ENCODE measurements at places on chromosomes 3 and 15.

DNA sequence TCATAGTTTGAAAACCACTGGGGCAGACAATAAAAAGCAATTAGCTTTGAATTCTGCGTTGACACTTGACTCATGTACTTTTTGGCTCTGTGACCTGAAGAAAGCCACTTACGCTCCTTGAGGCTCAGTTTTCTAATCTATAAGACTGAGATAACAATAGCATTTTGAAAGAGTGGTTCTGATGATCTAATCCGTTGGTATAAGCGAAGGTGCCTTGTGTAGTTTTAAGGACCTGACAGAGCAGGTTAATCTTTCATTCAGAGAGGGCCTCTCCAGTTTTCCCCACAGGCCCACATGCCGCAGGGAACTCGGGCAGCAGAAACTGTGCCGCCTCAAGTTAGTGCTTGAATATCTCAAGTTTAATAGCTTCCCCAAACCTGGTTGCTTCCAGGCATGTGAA is 306.0 kb upstream of the GBE1 start:
- DNase-seq: no peak

DNA sequence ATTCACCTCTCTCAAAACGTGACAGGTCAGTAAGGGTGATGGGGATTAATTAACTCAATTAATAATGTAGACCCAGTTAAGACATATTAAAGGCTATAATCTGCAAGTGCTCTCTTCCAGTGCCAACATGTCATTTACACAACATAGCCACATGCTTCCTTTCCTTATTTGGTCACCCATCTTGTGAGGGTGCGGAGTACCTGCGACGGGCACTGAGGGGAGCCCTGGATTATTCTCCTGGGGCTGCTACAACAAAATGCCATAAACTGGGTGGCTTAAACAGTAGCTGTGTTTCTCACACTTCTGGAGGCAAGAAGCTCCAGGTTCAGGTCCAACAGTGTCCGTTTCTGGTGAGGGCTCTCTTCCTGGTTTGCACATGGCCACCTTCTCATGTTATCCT is 157.4 kb upstream of the LRTM1 start:
- DNase-seq: no peak

DNA sequence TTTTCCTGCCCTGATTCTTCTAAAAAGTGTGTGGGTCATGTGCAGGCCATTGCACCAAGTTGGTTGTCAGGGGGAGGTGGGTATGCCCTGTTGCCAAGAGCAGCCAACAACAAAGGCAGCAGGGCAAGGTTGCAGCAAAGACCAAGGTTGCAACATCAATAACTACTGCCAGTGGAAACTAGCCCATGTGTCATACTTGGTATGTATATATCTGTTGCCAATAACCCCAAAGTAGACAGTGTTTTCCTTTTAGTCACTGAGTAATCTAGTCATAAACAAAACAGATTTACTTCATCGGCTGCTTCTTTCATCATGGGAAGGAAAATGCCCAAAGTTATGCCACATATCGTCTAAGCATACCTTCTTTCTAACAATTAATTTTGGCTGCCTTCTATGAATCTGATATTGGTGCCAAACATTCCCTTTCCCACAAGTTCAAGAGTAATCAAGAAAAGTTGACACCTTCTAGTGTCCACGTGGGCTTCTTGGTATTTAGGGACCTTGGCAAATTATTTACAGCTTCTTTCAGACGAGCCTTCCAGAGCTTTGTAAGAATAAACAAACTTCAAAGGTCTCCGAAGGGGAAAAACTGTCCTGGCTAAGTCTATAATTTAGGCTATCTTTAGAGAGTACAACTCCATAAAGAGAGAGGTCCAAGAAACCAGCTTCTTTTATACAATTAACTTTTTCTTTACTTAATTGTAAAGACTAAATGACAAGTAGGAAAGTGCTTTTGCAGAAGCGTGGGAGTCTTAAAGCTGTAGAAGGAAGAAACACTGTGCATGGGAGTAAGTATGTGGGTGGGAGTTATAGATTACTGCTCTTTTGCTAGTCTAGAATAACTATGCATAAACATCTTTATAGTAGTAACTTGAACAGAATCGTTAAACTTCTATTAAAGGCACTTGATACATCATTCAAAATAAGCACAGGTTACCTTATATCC is 10.0 kb upstream of the MBNL1 start:
- peak; percentile 92 for DNase-seq

DNA sequence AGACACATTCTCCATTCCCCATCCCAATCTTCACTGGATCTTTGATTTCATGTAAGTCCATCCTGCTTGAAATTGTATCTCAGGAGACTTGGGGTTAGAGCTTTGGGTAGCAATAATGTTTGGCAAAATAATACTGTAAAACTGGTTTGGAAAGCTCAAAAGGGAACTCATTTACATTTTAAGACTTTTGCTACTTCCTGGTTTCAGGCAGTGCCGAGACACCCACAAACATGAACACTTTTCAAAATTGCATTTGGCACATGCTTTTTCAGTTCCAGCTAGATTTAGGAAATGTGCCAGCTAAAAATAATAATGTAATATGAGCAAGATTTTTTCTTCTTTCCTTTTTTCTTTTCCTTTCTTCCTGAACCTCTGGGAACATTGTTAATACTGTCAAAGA is 145.7 kb upstream of the CBLB start:
- no peak for DNase-seq

DNA sequence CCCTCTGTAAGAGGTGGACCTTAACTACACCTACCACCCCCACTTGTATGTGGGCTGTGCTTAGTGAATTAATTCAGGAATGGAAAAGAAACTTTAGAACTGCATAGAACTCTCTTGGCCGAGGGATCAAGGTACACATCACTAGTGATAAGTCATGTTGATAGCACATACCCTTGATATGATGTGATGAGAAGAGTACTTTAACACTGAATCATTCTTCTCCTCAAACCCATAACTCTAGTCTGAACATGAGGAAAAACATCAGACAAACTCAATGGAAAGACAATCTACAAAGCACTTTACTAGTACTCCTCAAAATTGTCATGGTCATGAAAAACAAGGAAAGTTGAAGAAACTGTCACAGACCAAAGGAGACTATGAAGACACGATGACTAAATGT is 87.6 kb downstream of the P2RY1 start:
- no peak for DNase-seq

DNA sequence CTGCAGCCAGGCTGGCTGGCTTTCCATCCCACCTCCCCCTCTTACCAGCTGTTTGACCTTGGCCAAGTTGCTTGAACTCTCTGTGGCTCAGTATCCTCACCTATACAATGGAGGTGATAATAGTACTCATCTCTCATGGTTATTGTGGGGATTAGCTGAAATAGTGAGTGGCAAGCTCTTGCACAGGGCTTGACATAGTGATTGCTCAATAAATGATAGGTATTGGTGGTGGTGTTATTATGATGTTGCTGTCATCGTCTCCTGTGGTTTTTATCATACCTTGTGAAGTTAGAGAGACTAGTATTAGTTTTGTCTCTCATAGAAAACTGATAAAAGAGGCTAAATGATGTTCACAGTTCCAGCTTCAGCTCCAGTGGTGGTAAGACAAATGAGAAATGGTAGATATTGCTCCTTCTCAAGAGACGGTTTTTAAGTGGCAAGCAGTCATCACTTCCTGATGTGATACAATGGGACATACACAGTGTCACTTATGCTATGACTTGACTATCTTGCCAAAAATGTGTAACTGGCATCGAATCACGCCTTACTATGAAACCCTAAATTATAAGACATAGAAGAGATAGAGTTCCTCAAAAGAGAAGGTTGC is 12.1 kb upstream of the UBE2E1 start:
- no peak for DNase-seq

DNA sequence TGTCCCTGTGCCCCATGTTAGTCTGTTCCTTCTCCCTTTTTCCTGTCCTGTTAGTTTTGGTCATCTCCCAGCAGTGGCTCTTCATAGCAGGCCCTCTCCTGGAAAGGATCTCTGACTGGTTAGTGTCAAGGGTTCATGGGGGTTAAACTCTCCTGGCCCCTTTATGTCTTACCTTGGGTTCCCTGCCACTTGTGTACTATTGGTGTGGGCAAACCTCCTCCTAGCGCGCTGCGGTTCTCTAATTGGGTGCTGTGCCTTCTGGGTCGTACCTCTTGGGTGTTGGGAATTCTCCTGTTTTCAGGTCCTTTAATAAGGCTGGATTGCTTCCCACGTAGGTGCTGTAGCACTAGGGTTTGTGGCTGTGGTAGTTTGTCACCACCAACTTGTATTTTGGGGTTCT is 18.8 kb downstream of the GMPS start:
- DNase-seq: no peak

DNA sequence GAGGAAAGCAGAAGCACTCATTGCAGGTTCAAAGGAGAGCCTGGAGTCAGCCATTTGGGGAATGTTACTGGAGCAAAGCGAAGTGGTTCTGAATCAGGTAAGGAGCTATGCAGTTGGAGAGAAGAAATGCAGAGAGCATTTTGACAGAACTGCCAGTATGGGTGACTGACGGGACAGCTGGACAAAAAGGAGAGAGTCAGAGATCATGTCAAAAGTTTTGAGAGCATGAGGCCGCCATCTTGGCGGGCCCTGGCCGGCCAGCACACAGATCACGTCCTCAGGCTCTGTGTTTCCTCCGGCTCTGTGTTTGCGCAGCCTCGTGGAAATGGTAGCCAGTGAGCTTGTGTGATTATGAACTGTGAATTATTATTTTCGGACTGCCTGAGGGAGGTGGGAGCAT is 29.8 kb upstream of the UBE3A start:
- no peak for DNase-seq

- DNase-seq: peak; percentile 53
Measured at GRCh38 chr3:99317201-99317600, 321.2 kb upstream of the COL8A1 start.

DNA sequence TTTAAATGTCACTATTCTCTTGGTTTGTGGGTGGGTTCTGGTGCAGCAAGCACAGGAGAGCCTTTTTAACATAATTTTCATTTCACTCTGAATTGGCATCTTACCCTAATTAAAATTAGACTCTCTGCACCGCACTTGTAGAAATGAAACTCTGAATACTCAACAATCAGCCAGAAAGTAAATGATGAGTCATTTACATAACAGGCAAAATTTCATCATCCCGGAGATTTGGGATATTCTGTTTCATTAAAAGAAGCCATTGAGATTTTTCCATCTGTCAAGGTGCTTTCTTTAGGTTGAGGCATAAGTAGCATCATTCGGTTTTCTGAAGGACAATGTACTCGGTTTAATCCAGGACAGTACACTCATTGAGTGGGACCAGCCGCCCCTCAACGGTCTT is 111.0 kb downstream of the RFTN1 start:
- peak; percentile 59 for DNase-seq

GRCh38 chr15:101014921-101015841 is 96.0 kb downstream of the LRRK1 start:
- peak; percentile 63 for DNase-seq

GRCh38 chr3:46864061-46864881 is 1.0 kb upstream of the MYL3 start:
- DNase-seq: no peak

DNA sequence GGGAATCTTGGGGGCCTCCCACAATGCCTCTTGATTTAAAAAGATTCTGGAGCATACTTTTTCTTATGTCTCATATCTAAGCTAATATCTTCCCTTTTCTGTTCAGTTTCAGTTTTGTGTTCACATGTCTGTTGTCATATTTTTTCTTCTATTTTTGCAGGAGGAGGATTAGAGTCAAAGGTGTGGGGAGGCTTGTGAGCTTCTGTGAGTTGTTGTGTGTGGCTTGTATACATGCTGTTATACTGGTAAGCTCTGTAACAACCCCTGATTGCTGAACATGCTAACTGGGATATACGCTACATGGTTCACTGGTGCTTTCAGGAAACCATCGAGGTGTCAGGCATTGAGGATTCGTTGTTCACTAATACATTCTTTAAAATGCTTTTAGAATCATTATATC is 83.5 kb downstream of the SLC25A26 start:
- DNase-seq: no peak

DNA sequence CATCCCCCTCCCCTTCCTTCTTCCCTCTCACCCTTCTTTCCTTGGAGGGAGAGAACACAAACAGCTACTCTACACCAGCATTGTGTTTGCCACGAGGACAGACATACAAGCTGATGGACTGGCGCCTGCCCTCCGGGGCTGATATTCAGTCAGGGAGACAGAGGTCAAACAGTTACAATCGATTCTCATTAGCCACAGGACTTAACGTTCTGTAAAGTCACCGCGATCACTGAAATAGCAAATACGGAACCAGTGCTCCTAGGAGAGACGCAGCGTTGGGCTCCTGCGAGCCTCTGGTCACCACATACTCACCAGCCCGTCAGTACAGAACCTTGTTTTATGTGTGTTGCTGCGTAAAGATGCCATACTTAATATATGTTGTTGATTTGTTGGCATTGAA is 108.8 kb downstream of the LRRK1 start:
- DNase-seq: no peak

DNA sequence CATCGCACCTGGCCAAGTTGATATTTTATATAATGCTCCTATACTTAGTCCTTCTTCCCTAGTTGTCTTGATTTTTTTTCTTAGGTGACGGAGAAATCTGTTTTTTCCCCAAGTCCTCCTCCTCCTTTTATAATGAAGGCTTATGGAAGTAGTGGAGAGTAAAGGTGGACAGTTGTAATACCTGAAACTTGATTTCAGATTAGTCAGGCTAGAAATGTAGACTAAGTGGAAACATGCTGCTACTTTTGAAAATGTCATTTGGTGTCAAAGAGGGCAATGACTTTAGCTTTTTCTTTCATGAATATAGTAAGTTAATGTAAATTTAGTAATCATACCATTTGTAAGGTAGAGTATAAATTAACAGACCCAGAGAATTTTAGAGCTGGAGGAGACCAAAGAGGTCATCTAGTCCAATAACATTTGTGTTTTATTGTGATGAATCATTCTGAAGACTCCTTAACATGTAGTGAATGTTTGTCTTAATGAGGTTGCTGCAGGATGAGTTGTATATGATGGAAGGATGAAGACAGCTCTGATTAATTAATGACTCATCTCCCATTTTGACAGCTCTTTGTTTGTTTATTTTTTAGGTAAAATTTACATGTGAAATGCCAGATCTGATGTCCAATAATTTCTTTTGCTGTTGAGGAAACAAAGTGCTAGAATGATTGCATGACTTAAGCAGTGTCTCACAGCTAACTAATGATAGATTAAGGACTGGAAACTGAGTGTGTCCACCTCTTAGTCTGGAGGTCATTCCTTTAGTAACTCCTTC is 8.7 kb downstream of the CTDSPL2 start:
- no peak for DNase-seq

GRCh38 chr15:83012636-83013035 is 1.2 kb upstream of the C15orf40 start:
- DNase-seq: no peak

GRCh38 chr3:12780751-12781150 is 15.7 kb upstream of the CAND2 start:
- DNase-seq: no peak

DNA sequence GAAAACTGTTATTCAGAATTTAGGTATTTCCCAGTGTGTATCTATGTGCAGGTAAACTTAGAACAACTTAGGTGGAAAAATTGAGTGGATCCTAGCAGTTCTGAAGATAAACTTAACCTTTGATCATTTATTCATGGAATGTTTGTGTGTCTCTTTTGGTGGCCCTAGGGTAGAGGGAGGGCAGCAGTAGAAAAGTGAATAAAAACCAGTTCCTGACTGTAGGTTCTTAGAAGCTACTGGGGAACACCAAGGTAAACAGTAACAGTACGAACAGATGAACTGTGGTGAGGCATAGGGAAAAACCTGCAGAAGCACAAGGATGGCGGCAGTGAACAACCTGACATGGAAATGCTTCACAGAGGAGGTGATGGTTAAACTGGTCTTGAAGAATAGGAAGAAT is 2.5 kb downstream of the SNRK start:
- DNase-seq: no peak

- peak; percentile 85 for DNase-seq
Measured at GRCh38 chr3:125115640-125116039, 59.8 kb upstream of the HEG1 start.

All from fibroblast of upper back skin (primary cell).